ENCODE measurements at places on chromosomes 1 and 21.

GRCh38 chr1:160373696-160374095 is 6.8 kb downstream of the NHLH1 start:
- DNase-seq = no peak

DNA sequence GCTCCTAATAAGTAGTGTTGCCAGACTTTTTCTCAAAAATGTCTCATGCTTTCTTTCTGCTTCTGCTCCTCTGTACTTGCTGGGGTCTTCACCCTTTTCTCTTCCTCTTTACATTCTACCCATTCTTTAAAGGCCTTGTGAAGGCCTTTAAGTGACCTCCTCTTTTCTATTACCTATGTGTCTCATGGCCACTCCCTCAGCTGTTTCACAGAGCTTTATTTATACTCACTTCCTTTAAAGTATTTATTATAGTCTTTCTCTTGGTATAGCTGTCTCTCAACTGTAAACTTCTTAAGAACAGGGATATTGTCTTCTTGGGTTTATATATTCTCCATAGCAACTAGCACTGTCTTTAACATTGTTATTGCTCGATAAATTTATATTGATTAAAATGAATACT is 792 bp downstream of the GOLPH3L start:
- DNase-seq = peak; percentile 14

GRCh38 chr21:44836666-44837471 is 19.0 kb upstream of the SUMO3 start:
- no peak for DNase-seq

DNA sequence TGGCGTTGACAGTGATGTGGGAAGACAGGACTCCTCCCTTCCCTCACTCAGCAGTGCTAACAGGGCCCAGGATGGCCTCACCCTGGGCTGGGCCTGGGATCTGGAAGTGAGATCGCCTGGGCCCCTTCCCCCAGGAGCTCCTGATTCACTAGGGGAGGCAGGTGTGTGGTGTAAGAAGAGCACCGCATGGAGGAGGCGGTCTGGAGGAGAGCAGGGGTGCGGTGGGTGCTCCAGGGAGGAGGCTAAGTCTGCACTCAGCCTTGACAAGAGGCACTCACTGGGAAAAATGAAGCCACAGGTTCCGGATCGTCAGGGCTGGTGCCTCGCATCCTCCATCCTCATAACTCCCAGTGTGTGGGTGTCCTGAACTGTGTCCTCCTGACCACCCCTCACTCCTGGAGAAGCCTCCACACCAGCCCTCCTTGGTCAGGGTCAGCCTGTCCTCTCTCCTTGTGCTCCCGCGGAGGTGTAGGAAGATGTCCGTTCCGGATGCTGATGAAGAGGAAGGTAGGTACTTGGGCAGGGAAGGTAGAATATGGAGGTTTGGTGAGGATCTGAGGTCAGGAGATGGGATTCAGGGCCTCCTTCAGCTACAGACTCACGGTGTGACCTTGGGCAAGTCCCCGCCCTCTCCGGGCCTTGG is 142.1 kb upstream of the WNT4 start:
- no peak for DNase-seq

GRCh38 chr1:101945884-101946283 is 50.8 kb downstream of the OLFM3 start:
- no peak for DNase-seq

DNA sequence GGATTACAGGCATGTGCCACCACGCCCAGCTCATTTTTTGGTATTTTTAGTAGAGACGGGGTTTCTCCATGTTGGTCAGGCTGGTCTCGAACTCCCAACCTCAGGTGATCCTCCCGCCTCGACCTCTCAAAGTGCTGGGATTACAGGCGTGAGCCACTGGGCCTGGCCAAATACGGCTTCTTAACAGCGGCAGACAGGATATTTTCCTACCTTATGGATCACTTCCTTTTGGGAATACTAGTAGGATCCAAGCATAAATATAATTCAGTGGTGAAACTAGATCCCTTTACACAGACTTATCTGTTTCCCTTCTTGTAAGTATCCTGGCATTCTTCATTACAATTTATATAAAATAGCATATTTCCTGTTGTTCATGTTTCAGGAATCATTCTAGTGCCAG is 40.9 kb downstream of the WNT4 start:
- DNase-seq = peak; percentile 48

DNA sequence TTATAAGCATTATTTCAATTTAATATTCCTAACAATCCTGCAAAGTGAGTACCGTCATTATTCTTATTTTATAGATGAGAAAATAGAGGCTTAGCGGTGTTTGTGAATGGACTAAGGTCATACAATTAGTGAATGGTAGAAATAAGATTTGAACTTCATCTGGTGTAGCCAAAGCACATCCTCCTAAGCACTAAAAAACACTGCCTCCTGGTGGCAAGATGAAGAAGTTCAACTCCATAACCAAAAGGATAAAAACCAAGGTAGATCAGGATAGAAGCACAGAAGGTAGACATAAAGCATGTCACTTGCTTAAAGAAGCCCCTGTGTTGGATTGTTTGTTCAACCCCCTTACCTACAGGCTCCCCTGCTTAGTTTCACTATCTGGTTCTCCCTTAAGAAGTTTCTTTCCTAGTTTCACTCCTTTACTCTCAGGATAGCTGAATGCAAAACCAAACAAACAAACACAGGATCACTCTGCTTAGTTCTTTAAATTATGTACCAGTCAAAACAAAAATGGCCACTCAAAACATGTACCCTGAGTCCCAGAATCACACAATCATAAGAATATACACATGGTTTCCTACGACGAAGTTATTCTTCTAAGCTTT is 12.7 kb upstream of the AIM2 start:
- peak; percentile 16 for DNase-seq

GRCh38 chr21:45517249-45518065 is 24.8 kb downstream of the SLC19A1 start:
- DNase-seq = peak; percentile 40

- DNase-seq = no peak
Observed at GRCh38 chr21:15722591-15723324, 7.0 kb upstream of the USP25 start.

DNA sequence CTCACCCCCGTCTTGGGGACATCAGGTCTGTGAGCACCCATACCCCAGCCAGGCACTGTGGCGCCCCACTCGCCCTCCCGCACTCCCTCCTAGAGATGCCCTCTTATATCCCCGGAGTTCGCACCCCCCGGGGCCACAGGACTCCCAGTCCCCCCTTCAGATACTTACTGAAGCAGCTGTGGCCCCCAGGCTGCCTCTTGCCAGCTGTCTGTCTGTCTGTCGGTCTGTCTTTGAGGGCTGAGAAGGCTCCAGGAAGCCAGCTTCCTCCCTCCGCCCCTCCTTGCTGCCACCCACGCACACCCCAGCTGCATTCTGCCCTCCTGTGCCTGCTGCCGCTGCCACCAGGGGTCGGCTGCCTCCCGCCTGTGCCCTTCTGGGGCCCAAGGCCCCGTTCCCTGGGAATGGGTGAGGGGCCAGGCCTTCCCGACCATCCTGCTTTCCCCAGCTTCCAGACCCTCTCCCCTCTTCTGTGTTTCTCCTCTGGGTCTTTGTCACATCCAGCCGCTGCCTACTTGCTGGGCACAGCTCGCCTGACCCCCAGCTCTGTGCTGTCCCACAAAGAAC is at the start of gene PTPN7:
PTPN7 (minus strand) TSS at position 226 of the 564 bp plus-strand sequence. CDS start 1,200 bp downstream, outside the sequence.
- peak; percentile 57 for DNase-seq

DNA sequence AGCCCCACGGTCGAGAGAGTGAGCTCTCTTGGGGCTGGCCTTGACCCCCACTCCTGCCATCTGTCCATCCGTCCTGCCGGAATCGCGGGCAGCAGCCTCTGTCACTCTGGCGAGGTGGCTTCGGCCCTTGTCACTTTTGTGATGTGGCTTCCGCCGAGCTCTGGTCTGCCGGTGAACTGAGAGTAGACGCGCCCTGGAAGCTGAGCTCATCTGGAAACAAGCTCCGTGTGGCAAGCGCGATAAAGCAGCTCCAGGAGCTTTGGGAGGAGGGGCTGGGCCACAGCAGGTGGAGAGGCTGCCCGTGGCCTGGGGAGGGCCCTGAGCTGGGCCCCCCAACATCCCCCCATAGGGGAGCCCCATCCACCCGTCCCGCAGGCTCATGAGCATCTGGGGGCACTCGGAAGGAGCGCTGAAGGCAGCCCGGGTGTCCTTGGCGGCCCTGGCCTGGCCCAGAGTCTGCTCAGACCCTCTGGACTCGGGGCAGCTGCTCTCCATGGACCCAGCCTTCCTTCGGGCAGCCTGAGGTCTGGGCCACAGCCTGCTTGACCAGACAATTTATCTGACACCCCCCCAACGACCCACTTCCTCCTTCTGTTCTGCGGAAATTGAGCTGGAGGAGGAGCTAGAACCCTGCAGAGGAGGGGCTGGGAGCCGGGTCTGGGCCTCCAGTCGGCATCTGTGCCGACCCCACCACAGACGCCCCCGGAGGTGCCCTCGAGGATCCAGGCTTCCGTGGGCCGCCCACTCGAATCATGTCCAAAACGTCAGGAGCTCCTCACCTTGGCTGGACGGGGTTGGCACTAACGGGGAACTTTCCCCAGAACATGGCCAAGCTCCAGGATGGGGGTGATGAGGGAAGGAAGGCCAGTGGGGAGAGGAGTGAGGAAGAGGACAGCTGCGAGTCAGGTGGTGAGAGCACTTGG is 59.1 kb downstream of the SLC19A1 start:
- DNase-seq = no peak

DNA sequence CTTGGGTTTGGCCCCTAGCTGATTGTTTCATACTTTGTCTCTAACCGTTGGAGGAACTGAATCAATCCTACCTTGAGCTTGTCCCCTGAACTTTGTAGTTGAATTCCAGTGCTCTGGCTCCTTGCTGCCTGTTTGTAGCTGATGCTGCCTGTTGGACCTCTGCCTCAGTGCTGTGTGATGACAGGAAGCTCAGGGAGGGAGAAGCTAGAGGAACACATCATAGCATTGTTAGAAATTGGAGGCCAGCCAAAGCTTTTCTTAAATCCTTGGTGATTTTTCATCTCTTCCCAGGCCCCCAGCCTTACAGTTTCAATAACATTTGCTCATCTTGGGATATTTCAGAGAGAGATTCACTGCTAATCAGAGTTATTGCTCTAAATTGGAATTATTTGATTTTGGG is 34.0 kb downstream of the MACF1 start:
- peak; percentile 93 for DNase-seq

DNA sequence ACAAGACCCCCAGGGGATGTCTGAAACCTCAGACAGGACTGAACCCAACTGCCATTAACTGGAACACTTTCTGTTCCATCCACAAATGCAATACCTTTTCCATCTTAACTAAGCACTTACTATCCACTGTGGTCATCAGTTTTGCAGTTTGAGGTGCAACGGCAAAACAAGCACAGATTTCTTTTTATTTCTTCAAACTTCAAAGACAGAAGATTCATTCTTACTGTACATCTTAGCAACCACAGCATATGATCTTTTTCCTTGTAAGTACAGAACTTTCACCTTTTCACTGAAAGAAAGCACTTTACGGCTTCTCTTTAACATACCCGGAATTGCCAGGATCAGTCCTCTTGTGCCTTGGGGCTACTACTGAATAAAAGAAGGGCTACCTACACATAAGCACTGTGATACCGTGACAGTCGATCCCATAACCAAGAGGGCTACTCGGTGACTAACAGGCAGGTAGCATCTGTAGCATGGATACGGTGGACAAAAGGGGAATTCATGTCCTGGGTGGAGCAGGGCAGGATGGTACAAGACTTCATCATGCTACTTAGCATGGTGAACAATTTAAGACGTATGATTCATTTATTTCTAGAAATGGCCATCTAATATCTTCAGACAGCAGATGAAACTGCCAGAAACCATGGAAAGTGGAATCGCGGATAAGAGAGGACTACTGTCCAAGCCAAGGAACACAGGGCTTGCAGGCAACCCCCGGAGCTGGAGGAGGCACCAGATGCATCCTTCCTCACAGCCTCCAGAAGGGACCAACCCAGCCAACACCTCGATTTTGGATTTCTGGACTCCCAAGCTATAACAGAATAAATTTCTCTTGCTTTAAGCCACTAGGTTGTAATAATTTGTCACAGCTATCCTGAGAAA is 18.4 kb downstream of the ERG start:
- peak; percentile 50 for DNase-seq

DNA sequence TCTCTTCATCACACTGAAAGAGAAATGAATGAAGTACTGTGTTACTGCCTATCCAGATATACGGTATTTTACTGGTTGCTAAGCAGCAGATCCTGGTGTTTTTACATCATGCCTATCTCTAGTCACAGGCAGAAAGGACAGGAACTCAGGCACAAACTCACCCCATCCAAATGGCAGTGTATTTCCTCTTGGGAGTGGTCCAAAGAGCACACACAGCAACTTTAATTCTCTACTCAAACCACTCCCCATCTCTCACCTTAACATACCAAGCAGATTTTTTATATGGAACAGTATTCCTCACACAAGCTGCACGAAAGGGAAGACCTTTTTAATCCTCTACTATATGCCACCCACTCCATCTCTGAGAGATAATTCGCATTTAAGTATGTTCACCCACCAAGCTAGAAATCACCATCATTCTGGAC is 27.3 kb downstream of the EIF4G3 start:
- DNase-seq = peak; percentile 89

- DNase-seq = peak; percentile 27
Observed at GRCh38 chr1:149884433-149885338, 14.7 kb upstream of the BOLA1 start.

DNA sequence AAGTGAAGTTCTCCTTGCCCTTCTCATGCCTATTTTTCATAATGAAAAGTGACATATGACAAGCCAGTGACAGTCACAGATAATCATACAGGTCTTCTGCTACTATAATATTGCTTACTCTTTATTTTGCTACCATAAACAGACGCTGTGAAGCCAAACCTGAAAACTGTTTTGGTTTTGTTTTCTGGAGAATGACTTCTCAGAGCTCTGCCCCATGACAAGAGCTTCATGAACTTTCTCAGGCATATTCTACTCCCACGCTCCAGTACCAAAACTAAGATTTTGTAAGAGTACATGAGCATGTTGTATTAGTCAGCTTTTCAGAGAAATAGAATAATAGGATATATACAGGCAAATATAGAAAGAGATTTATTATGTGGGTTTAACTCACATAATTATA is 64.3 kb upstream of the VTCN1 start:
- no peak for DNase-seq

DNA sequence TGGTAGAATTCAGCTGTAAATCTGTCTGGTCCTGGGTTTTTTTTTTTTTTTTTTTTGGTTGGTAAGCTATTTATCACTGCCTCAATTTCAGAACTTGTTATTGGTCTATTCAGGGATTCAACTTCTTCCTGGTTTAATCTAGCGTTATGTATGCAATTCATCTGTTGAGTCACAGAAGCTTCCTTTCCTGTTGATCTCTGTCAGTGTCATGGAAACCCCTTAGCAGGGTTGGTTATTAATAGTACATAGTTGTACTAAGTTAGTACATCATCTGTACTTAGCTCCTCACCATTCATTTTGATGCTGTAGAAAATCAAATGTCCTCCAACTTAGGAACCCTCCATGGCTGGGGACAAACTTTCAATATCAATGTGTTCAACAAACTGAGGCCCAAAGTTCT is 51.0 kb upstream of the BARHL2 start:
- no peak for DNase-seq
